ENCODE measurements at places on chromosomes 2 and 18.
A peak's percentile ranks its signal among the peaks of the same experiment; 100 is the strongest.

- no peak for DNase-seq
These were observed 794 bp upstream of the CHCHD5 start for GRCh38 chr2:112583497-112584133.

- no peak for DNase-seq
These were observed 49.5 kb downstream of the TGIF1 start for GRCh38 chr18:3499501-3499900.

DNA sequence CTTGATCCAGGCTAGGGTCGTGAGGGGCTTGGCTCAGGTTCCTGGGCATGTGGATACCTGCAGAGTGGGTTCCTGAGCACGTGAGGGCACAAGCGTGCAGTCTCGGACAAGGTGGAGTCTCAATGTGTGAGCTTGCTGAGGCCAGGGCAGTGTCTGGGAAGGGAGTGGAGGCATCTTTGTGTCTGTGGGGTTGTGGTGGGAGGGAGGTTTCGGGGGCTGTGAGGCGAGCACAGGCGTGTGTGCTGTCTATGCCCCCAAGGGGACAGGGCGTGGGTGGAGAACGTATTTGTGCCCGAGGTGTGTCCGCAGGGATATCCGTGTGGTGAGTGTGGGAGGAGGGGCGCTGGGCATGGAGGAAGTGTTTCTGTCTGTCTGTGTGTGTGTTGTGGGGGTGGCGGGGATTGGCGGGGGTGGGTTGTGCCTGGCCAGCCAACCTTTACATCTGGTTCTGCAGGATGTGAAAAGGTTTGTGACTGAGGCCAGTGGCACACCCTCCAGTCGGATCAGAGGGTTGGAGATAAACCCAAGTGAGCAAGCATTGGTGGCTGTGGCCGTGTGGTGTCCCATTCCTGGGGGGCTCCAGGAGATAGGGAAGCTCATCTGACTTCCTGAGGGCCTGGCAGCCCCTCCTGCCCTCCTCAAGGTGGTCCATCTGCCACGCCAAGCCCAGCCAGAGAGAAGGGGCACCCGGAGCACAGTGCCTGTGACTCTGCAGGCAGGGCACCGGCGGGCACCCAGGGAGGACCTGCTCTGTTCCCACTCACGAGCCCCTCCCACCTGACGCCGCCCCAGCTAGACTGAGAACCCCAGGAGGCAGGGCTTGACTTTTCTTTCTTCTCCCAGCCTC is 57.1 kb downstream of the ZFP36L2 start:
- DNase-seq: peak; percentile 66

DNA sequence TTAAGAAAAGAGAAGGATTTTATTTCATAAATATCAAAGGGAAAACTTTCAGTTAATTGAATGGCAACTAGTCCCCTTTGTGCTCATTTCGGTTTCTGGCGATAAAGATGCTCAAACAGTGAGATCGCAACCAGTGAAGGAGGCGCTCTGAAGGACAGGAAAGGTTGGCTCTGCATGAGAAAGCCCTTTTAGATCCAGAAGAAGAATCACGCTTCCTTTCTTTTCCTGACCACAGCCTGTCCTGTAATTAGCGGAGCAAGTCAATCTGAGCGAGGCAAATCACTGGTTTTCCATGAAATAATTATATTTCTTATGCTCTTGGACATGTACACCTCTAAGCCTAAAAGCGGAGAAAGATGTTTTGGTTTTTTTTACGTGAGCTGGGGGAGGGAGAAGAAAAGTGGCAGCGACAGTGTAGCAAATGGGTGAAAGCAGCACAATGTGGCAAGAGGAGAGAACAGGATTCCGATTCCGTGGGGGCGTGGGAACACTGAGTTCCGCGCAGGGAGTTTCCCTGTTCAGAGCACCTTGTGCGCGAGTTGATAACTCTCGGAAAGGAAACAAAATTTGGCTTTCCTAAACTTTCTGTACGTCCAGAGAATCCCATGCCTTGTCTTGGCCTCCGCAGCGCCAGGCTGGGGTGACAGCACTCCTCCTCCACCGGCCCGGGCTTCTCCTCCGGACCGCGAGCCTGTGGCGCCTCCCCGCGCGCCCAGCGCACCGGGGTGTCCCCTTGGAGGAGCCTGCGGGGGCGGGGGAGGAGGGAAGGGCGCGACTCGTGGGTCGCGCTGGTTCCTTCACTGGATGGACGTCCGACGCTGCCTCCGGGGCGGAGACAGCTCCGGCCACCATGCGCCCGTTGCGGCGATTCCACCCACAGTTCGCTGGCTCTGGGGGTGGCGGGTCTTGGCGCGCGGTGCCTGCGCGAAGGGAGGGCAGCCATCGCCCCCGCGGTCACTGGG is 620 bp upstream of the SLC9A2 start:
- DNase-seq: no peak

DNA sequence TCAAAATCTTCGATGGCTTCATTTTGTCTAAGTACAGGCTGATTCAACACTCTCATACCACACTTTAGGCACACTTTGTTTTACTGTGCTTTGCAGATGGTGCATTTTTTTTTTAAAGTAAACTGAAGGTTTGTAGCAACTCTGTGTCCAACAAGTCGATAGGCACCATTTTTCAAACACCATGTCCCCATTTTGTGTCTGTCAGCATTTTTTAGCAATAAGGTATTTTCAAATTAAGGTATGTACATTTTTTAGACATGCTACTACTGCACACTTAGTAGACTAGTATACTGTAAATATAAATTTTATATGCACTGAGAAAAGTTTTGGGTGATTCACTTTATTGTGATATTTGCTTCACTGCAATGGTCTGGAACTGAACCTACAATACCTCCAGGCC is 44.4 kb downstream of the ORC4 start:
- no peak for DNase-seq

- DNase-seq: no peak
These were observed 14.1 kb downstream of the CEP192 start for GRCh38 chr18:13005289-13005688.

GRCh38 chr2:205571360-205571959 is 110.8 kb upstream of the NRP2 start:
- no peak for DNase-seq

- no peak for DNase-seq
These were observed 289.9 kb upstream of the RBMS1 start for GRCh38 chr2:160783474-160783873.

- DNase-seq: no peak
These were observed 891 bp upstream of the FTCDNL1 start for GRCh38 chr2:199851883-199852282.

DNA sequence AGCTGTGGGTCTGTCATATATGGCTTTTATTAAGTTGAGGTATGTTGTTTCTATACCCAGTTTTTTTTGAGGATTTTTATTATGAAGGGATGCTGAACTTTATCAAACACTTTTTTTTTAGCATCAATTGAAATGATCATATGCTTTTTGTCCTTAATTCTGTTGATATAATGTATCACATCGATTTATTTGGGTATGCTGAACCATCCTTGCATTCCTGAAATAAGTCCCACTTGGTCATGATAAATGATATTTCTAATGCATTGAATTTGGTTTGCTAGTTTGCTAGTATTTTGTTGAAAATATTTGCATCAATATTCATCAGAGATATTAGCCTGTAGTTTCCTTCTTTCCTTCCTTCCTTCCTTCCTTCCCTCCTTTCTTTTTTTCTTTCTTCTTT is 22.5 kb upstream of the CWC22 start:
- DNase-seq: no peak

DNA sequence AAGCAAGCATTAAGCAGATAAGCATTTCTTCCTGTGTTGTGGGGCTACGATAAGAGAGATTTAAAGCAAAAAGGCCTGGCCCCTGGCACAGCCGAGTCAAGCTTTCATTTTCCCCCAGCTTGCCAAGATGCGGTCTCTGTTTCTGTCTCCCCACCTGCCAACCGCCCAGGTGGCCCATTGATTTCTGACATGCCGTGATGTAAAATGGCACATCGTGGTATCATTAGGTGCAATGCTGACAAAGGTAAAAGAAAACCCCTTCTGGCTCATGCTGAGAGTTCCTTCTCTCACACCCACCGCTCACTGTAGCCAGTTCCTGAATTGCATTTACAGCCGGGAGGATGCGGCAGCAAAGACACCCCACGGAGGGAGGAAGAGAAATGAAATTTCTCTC is 62.8 kb downstream of the BOD1L2 start:
- DNase-seq: no peak

DNA sequence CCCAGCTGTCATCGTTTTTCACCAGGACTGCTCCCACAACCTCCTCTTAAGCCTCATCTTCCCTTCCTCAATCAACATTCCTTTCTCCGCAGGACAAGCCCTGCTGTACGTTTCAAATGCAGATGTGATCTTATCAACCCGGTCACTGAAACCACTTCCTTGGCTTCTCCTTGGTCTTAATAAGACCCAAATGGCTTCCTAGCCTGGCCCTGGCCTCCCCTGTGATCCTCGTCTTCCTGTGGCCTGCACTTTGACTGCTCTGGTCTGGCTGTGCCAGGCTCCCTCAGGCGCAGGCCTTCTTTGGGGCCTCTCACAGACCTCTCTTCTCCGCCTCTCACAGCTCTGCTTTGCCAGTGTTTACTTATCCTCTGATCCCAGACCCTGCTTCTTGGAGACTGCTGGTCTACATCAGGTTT is 4.7 kb upstream of the ADNP2 start:
- no peak for DNase-seq

DNA sequence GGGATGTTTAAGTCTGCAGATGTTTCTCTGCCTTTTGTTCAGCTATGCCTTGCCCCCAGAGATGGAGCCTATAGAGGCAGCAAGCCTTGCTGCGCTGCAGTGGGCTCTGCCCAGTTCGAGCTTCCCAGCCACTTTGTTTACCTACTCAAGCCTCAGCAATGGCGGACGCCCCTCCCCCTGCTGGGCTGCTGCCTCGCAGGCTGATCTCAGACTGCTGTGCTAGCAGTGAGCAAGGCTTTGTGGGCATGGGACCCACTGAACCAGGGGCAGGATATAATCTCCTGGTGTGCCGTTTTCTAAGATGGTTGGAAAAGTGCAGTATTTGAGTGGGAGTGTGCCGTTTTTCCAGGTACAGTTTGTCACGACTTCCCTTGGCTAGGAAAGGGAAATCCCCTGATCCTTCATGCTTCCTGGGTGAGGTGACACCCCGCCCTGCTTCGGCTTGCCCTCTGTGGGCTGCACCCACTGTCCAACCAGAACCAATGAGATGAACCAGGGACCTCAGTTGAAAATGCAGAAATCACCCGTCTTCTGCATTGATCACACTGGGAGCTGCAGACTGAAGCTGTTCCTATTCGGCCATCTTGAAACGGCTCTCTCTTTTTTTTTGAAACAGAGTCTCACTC is 27.6 kb upstream of the ADAM23 start:
- no peak for DNase-seq

- DNase-seq: no peak
These were observed 183.5 kb downstream of the ZNF385B start for GRCh38 chr2:179677746-179678505.

DNA sequence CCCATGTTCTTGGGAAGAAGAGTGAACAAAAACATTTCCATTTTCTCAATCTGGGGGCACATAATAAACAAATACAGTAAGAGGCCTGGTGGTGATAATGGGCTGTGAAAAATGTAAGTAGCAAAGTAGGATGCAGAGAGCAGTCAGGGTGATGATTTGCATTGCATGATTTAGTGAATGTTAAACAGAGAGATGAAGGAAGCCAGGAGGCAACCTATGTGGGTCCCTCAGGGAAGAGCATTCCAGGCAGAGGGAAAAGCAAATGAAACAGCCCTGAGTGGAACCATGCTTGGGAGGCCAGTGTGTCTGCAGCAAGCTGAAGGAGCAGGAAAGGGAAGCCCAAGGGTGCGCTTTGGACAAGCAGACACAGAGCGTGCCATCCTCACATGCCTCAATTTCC is 5.4 kb downstream of the VIT start:
- no peak for DNase-seq

DNA sequence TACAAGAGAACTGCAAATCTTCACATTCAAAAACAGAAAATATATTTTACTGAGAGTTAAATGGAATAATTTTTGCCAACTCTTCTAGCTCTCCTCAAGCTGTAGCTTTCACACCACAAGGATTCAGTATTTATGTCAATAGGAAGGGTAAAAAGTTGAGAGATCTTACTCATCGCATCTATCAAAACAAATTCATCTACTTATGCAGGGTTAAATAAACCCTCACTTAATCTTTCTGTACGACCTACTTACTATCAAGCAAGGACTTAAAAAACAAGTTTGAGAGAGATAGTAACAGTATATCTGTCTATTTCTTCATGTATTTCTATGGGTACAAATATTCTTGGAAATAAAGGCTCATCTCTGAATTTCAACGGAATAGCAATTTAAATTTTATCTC is 35.5 kb downstream of the SIGLEC15 start:
- no peak for DNase-seq

DNA sequence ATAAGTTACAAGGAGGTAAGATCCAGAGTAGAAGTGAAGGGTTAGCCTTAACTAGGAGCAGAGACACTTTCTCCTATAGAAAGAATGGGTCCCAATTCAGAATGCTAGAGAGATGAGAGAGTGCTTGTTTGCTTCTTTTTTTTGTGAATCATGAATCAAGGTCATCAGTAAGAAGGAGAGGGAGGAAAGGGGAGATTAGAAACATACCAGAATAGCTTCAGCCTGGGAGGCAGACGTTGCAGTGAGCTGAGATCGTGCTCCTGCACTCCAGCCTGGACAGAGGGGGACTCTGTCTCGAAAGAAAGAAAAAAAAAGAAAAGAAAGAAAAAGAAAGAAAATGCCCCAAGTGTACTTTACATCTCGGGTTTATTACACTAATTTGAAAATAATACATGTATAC is 55.8 kb upstream of the SLC35F5 start:
- no peak for DNase-seq

- no peak for DNase-seq
These were observed 955.8 kb downstream of the TDRD15 start for GRCh38 chr2:22079583-22079982.

DNA sequence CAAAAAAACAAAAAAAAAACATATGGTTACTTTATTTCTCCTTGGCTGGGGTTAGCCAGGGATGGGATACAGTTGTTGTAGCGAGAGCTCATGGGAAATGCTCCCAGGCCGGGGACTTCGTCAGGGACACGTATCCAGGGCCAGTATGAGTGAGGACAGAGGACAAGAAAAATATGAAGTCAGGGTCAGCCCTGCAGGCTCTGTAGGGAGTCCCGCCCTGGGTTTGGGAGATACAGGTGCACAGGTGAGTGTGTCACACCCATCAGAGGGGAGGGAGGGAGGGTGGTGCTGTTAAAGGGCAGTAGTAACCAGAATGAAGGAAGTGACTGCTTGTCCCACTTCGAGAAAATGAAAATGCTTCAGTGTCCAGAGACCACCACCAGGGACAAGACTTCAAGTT is 55.6 kb upstream of the RBM44 start:
- no peak for DNase-seq

DNA sequence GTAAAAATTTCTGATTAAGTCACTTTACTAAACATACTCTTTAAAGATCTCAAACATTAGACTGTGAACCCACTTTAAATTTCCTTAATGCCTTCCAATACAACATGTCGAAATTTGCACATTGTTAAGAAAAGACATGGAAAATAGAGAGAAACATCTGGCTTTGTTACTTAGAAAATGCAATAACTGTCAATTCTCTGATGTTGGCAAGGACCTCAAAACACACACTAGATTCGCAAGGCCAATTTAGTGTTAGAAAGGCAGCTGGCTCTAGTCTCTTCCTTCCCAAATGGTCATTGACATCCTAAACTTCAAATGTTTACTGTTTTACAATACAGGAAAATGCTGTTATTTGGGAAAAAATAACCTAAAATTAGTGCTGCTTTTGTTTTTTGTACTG is 110.6 kb downstream of the UPP2 start:
- no peak for DNase-seq

- DNase-seq: no peak
These were observed 759.1 kb downstream of the TSN start for GRCh38 chr2:122514451-122514996.
